ENCODE measurements at places on chromosomes 13 and 19. TPM values are rescaled to one million over a fixed set of nuclear protein-coding genes. Genes with fewer than 3 reads are reported as not detected.
A peak's percentile ranks its signal among the peaks of the same experiment; 100 is the strongest.

DNA sequence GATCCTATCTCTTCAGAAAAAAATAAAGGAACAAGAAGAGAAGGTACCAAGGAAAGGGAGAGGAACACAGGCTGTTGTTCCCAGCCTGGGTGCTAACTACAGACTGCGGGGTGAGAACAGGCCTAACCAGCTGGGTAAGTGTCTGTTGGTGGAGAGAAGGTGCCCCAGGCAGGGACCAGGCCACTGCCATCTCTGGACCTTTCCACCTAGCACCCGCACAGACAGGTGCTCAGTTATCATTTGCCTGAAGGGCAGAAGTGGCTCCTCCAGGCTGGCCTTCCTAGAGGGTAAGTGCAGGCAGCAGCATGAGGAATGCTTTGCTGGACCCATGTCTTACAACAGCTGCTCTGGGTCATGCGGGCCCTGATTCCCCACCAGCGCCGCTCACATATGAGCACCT lies 10.1 kb downstream of the DNMT1 start:
- DNase-seq, result no peak

DNA sequence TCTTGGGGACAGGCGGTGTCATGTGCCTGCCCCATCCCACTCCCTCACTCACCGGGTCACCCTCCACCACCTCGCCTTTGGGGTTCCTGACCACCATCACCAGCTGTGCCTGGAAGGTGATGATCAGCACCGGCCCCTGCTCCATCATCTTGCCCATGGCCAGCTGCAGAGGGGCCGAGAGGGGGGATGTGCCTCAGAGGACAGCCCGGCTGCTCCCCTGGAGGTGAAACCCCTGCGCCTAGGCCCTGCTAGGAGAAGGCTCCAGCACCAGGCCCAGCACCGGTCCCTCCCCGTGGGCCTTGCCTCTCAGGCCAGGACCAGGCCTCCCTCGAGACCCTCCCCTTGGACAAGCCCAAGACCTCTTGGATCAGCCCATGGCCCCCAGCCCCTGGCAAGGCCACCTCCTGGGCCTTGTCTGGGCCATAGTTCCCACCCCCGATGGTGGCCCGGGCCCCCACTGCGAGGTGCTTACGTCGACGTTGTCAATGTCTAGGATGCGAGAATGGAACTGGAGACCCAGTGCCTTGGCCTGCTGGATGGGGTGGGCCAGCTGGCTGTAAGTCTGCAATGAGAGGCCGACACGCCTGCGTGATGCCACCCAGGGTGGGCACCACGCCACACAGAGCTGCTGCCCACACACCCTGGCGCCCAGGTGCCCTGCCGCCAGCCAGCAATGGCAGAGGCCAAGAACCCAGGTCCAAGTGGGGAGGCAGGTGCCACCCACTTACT lies 1.8 kb upstream of the CTXN1 start:
- DNase-seq, result no peak

- no peak for DNase-seq
Measured at GRCh38 chr19:1350867-1351266, 32.8 kb upstream of the NDUFS7 start.

- DNase-seq, result no peak
Measured at GRCh38 chr13:37833411-37833810, 36.2 kb downstream of the TRPC4 start.

- no peak for DNase-seq
Measured at GRCh38 chr13:110868720-110869119, 46.1 kb downstream of the ANKRD10 start.

DNA sequence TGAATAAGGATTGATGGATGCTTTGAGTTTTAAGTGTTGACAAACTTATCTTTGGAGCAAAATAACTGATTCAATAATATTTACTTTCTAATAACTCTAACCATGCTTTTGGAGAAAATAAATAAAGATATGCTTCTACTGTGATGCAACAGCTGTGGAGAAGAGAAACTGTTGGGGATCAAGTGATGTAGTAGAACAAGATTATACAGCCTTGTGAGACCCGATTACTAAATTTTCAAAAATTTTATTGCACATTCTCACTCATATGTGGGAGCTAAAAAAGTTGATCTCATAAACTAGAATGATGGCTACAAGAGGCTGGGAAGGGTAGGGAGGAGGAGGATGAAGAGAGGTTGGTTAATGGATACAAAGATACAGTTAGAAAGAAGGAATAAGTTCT lies 85.5 kb upstream of the OXGR1 start:
- no peak for DNase-seq

TNNI3 gene
- 0.21 TPM for polyA plus RNA-seq

GRCh38 chr19:50152578-50152977 lies 10.5 kb downstream of the IZUMO2 start:
- DNase-seq, result no peak

PRSS57 gene
- not detected for polyA plus RNA-seq

EPS8L1 gene
- 1.5 TPM for polyA plus RNA-seq

ARHGEF1 gene
- 19.5 TPM for polyA plus RNA-seq

GRCh38 chr19:34366738-34367623 lies 2.0 kb downstream of the GPI start:
- DNase-seq, result peak; percentile 23

OR10H5 gene
- polyA plus RNA-seq, result not detected

GRCh38 chr13:44870456-44870929 lies 118.8 kb downstream of the NUFIP1 start:
- DNase-seq, result no peak

DNA sequence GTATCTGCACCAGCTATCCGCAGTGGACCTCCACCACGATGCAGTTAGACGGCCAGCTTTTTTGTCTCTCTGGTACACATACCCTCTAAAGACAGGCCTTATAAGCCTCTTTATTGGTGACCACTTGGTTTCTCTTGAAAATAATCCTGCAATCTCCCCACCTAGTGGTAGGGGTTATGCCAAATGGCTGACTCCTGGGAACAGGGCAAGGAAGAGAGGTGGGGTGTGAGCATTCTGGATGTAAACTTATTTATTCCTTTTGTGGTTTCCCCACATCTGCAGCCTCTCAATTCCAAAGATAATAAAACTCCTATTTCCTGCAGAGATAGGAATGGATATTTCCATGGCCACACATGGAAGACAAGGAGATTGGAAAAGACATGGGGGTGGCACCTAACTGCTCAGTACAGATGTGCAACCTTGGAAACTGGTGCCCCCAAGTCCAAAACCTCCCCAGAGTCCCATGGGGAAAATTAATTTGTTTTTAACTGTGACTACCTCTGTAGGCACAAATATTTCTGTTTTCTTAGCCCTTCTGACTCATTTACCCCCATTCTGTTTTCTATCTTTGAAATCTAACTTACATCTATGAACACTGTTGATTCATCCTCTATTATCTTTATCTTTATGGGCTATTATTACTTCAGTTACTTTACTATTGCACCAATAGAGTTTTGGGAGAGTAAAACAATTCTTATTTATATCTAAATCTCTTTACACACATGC lies 112.7 kb upstream of the TSHZ3 start:
- no peak for DNase-seq

NPAS1 gene
- 0.36 TPM for polyA plus RNA-seq

DNA sequence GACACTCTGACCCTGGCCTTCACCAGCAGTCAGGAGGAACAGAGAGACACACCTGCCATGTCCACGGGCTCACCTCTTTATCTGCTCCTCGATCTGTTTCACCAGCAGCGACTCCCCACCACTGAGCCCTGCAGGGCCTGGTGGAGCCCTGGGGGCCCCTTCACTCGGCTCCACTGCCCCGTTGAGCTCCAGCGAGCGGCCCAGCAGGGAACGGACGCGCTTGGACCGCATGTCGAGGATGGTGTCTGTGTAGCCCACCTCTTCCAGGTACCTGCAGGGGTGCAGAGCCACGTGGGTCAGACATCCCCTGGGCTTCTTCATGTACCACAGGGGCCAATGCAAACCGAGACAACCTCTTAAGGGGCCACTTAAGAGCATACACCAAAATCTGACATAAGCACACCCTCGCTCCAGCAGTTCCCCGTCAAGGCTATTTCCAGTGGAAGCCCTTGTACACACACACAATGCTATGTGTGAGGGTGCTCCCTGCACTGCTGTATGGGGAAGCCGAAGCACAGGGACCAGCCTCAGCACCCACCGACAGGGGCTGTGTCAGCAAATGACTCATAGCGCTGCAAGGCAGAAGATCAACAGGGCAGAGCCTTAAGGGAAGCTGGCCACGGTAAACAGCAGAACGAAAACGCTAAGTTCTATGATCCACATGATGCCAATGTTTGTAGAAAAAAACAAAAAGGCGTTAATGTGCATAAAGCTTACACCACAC lies 12.7 kb upstream of the FKRP start:
- no peak for DNase-seq

LMTK3 gene
- 0.25 TPM for polyA plus RNA-seq

SLAIN1 gene
- polyA plus RNA-seq, result 0.24 TPM

DNA sequence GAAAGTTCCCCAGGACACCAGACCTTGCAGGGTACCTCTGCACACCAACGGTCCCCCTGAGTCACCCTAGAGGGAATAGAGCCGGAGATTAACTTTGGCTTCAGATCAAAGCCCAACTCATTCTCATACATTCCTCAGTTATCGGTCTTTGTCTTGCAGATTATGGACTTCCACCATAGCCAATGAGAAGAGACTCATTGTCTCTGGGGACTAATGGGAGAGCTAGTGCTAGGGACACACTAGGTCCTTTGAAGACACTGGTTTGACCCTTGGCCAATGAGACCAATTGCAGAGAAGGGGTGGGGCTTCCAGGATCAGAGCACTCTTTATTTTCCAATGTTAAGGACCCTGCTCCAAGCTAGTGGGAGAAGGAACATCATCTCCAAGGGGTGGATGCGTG lies 6.1 kb downstream of the KLK7 start:
- no peak for DNase-seq

KLK7 gene
- polyA plus RNA-seq, result not detected

ERICH4 gene
- polyA plus RNA-seq, result not detected
